Amygdala (tissue), 56 donors: ENCODE measurements at places on chromosomes 4 and X.

GRCh38 chrX:133495464-133496391 lies 80.4 kb upstream of the GPC4 start:
- peak; percentile 5 for DNase-seq

DNA sequence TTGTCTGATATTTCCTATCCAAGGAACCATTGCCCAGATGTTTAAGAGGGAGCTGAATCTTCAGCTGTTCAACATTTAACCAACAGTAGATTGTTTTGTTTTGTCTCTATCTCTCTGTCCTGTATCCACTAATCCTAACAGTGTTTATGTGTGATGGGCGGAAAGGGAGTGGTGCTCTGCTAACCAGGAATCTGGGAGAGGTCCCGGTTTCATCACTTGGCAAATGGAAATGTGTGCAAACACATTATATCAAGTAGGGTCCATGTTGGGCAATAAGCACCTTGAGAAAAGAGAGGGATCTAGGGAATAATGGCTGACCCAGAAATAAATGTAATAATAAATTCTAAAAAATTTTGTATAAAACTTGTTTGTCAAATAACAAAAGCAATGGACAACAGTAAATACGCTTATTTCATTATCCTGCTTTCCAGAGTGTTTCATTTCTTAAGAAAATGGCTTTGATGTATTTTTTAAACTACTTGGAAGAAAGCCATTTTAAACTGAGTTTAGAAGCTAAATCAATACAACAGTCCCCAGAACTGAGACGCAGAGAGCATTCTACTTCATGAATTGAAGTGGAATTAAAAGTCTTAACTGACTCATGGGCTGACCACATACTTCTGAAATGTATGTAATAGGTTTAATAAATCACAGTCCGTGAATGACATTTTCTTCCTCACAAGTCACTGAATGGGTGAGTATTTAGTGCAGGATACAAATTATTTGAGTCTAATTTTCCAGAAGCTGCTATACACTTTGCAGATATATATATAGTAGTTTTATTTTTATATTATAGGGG lies 55.8 kb downstream of the EMCN start:
- DNase-seq = no peak

DNA sequence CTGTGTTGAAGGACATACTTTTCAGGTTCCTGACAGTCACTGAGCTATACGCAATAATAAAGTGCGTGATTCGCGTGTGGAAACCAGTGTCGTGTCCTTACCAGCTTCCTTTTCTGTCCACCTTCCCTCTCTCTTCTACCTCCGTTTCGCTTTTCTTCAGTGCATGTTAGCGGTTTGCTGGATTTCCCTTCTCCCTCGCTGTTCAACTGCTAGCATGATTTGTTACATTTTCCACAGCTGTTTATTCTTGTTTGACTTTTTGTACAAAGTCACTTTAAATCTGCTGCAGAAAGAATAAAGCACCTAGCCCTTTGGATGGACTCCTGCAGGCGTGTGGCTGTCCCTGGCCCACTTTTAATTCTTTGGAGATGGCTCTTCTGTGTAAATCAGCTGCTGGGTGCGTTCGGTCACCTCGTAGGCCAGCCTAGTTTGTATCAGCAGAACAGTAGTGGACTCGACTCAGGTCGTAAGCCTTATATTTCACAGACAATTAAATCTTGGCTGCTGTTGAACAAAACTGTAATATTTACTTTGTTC lies 8.9 kb upstream of the HAND2 start:
- no peak for DNase-seq

DNA sequence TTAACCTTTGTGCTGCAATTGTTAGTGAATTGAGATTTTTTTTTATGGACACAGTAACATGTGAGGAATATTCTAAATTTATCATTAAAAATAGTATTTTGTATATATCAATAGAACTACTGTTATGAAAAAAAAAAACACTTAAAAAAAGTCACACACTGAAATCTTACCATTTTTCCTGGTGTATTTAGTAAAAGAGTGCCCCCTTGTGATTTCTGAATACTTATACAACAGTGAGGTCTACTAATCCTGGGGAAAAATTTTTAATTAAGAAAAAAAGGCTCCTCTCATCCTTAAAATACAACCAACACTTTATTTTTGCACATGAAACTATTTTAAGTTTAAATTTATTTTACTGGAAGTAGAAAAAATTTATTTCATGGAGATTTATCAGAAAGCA lies 56.4 kb upstream of the SPOCK3 start:
- DNase-seq = no peak

- no peak for DNase-seq
Observed at GRCh38 chrX:101478366-101478765, 6.9 kb upstream of the ARMCX4 start.

DNA sequence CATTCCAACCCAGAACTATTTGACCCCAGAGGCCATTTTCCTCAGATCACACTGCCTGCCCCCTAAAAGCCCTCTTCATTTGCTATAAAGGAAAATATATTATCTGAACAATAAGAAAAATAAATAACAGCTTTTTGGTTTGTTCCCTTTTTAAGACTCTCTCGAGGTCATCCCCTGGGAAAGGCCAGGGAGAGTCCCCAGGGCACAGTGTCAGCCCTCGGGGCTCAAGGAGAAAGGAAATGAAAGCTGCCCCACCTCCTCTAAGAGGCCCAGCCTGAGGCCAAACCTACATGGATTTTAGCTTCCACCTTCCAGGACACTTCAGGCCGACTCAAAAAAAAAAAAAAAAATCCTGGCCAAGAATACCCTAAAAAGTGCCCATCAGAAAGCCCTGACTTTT lies 97.6 kb downstream of the SH3KBP1 start:
- no peak for DNase-seq

DNA sequence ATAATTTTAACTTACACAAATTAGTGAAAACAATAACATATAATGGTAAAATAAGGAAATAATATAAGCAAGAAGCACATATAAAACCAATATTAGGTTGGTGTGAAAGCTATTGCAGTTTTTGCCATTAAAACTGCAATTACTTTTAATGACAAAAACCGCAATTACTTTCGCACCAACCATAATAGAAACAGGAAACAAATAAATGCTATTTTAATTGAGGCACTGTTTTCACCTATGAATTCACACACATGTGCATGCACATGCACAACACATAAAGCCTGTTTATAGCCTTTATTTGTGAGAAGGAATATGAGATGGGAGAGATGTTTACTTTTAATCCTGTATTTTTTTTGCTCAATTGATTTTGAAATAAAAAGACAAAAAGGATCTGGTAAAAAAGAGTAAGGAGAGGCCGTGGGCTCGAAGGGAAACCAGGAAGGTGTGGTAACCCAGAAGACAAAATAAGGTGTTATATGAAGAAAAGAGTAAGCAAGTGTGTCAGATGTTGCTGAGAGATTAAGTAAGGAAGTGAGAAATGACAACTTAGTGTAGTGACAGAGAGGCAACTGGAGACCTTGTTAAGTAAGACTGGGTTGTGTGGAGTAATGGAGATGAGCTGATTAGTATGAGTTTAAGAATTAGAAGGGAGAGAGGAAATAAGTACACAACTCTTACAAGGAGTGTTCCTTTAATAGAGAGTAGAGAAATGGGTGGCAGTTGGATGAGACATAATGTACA lies 69.0 kb downstream of the KLHL13 start:
- no peak for DNase-seq

- DNase-seq = no peak
Observed at GRCh38 chr4:54661169-54661568, 3.4 kb downstream of the KIT start.

DNA sequence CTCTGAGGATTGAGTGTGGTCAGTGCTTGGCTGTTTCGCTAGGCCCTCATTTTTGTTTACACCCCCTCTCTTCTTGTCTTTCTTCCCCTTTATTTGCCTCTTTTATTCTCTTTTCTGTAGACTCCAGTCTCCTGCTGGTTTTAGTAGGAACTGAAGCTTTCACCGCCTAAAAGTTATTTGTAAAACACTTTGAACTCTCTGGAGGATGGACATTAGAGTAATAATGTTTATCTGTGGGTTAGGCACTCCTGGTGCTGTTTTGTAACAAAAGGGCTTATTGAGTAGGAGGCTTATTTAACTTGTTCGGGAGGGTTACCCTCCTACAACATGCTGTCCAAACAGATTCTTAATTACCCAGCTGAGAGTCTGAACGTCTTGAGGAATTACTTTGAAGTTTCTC lies 1.6 kb upstream of the ARHGAP10 start:
- no peak for DNase-seq

DNA sequence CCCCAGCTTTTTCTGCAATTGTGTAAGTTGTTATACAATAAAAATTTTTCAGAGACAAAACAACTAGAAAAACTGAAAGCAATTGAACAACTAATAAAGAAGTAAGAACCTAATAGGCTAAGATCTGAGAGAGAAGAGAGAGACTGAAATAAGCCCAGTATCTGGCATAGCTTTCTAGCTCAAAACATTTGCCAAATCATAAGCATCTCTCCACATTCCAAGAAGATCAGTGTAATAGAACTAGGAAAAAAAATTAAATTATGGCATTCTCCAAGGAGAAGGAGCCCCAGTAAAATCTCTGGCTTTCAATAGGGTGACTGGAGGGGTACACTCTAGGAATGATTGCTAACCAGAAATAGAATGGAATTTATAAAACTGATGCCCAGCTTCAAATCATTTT lies 19.0 kb upstream of the PPP3CA start:
- DNase-seq = no peak

DNA sequence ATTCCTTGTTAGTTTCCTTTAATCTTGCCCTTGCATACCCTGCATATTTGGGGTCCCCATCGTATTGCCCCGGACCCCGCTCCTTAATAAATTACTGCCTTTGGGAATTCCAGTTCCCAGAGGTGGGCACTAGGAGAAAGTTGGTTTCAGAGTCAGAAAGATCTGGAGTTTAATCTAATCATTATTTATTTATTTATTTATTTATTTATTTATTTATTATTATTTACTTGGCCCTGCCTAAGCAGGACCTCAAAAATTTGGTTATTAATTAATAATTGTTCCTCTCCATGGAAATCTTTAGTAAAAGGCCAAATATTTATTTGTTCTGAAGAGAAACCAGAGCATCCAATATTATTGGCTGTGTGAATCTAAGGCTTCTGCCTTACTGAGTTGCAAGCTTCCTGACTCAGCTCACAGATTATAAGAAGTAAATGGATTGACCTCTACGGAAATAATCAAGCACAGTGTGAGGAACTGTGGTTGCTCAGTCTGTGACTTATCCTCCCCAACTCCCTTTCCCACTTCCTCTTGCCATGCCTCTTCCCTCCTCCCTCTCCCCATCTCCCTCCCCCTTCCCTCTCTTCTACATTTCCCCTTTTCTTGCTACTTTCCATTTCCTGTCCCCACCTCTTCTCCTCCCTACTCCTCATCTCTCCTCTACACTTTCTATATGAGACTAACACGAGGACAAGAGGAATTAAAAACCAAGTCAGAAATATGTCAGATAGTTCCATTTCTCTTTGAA lies 61.5 kb upstream of the AP1S2 start:
- no peak for DNase-seq

DNA sequence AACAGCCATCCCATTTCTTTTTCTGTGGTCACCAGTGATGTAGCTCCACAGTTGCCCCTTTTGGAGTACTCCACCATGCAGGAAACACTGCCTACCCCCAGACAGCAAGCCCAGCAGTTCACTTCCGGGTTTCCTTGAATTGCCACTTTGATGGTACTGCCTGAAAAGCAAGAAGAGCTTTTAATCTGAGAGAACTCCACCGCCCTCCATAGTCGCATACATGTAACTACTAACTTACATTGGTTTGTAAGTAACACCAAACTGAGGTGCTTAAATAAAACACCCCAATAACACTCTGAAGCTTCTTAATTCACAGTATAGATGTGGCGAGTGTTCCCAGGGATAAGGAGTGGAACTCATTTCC lies 53.6 kb upstream of the HPSE start:
- no peak for DNase-seq

GRCh38 chrX:17669891-17670290 lies 67.4 kb upstream of the SCML1 start:
- DNase-seq = peak; percentile 2

DNA sequence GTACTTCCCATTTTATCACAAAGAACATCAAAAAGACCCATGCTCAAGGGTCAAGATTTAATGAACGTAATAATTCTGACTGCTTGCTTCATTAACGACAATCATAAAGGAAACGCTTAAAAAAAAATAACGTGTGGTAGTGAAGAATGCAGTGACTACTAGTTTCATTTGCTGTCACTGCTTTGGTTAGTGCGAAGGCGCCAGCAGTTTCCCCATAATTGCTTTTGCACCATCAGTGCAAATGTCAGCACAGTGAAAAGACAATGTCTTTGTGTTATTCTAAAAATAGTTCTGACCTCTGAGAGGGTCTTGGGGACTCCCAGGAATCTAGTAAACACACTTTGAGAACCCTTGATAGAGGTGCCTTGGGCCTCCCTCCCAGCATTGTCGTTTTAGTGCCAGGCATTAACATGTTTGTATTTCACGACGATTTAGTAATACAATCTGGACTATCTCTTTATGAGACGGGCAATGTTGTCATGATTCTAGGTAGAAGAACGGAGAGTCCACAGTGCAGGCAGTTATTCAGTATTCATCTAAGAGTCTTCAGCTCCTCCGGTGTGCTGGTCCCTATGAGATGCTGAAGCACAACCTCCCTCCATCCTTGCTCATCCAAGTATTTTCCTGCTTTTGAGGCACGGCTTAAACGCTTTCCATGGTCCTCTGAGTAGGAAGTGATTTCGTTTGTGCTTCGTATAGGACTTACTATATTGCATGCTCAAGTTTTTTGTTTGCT lies 71.0 kb downstream of the AFF1 start:
- peak; percentile 1 for DNase-seq

GRCh38 chrX:78092296-78092695 lies 11.8 kb upstream of the PGK1 start:
- DNase-seq = no peak

- no peak for DNase-seq
Observed at GRCh38 chrX:40329616-40330015, 231.9 kb upstream of the BCOR start.

- DNase-seq = no peak
Observed at GRCh38 chrX:150683536-150684146, 9.6 kb upstream of the MTMR1 start.

DNA sequence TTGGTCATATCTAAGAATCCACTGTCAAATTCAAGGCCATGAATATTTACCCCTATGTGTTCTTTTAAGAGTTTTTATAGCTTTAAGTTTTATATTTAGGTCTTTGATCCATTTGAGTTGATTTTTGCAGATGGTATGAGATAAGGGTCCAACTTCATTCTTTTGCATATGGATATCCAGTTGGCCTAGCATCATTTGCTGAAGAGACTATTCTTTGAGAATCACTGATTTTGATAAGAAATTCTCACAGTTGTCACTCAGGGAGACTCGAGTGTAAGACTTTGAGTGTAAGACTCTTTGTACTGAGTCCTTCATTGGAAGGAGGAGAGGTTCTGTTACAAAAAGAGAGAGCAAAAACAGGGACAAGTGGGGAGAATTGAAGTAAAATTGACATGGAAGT lies 74.8 kb downstream of the CBLL2 start:
- no peak for DNase-seq

DNA sequence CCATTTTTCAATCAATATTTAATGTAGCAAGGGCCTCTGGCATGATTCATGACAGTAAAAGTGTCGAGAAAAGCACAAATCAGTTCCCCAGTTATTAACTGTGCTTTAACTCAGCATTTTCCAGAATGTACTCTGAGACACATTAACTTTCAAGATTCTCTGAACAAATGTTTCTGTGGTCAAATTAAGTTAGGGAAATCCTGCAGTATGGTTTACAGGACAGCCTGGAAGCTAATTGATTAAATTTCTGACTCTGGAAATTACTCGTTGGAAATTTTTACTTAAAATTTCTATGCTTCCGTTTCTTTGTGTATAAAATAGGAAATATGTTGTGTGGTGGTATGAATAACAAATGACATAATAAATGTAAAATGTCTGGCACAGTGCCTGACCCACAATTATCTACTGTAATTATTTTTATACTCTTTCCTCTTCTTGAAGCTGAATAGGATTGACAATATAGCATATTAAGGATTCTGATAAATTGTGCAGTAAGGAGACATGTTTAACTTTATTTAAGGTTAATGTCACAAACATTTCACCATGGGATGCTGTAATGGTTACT lies 33.7 kb downstream of the STK32B start:
- DNase-seq = no peak
